ENCODE measurements at places on chromosomes 12 and 14. TPM values are rescaled to one million over a fixed set of nuclear protein-coding genes. Genes with fewer than 3 reads are reported as not detected.

AQP2 gene
- not detected for polyA plus RNA-seq

DNA sequence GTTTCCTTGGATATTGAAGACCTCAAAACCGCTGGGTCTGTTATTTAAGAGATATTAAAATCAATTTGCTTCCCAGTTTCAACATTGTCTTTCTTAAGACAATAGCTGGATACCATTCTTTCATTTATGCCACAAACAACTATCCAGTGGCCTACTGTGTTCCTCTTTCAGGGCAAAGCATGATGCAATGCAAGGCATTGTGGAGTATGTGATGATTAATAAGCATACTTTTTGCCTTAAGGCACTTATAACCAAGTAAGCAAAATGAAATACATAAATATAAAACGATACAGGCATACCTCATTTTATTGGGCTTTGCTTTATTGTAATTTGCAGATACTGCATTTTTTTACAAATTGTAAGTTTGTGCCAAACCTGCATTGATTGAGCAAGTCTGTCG is 45.5 kb downstream of the SCN8A start:
- DNase-seq = no peak

ADCY6 gene
- polyA plus RNA-seq = 43.8 TPM

DNA sequence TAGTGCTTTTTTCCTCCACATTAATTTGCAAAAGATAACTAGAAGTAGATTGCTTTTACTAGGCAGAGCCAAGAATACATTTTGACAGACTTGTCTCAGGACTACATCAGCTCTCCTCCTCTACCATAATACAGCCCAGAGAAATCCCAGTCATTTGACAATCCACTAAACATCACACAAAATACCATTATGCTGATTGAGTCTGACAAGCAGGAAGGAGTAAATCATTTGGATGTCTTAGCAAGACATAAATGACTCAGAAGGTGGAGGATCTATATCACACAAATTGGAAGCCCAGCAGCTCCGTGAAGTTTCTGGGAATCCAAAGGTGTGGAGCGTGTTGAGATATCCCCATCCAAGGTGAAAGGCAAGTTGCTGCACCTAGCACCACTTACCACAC is 75.4 kb upstream of the FKBP4 start:
- no peak for DNase-seq

DNA sequence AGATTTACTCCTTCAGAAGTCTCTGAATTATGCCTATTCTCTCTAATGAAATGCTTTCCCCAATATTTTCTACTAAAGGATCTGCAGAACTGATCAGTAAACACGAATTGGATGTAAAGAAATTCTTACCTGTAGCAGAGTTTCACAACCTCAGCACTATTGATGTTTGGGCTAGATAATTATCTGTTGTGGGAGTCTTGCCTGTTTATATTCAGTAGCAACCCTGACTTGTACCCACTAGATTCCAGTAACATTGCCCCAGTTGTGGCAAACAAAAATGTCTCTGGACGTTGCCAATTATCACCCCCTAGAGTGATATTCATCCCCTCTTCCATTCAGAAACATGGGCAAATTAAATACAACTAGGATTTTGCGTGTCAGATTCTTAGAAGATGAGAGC is 156.8 kb upstream of the TMTC2 start:
- DNase-seq = no peak

BLOC1S1 gene
- polyA plus RNA-seq = 98.1 TPM

GRCh38 chr12:132593938-132594358 is 16.4 kb downstream of the LRCOL1 start:
- DNase-seq = peak; percentile 94

GLIPR1L1 gene
- polyA plus RNA-seq = 0.27 TPM

DNA sequence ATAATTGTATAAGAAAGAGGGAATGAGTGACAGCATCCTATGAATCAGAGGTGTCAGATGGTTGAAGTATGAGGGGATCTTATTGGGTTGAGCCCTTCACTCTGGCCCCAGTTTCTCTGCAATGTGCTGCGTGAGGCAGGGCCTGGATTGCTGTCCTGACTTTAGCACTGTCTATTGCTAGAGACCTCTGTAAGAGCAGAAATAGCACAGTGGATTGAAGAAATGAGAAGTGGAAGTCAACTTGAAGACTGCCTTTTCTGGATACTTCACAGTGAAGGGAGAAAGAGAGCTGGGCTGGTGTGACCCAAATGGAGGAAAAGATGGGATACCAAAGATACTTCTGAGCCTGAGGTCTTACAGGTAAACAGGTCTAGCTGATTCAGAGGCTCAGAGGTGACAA is 5.8 kb downstream of the ASCL4 start:
- no peak for DNase-seq

DNA sequence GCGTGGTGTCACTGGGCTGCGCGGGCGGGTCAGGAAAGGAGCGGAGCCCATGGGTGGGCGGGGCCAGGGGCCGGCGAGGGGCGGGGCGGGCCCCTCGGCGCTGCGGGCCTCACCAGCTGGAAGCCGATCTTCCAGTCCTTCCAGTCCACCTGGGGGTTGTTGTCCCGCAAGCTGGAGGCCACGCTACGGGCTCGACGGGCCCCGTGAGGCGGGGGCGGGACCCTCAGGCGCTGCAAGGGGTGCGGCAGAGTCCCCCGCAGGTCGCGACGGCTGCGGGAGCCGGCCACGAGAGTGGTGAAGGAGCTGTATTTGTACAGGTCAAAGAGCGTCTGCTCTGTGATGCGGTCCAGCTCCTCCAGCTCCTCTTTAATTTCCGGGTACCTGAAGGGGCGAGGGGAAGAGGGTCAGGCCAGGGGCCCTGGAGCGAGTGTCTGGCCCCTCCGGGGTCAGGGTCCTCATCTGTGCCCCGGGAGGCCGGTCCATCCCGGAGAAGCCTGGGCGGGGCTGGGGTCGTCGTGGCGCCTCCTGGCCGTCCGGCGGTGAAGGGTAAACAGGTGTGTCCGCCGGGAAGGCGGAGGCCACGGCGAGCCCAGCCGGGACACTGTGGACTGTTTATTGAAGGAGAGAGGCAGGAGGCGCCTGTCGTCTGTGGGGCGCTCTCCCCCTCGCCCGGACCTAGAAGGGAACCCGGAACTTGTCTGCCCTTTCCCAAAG is 11.9 kb downstream of the SCNN1A start:
- DNase-seq = no peak

DNA sequence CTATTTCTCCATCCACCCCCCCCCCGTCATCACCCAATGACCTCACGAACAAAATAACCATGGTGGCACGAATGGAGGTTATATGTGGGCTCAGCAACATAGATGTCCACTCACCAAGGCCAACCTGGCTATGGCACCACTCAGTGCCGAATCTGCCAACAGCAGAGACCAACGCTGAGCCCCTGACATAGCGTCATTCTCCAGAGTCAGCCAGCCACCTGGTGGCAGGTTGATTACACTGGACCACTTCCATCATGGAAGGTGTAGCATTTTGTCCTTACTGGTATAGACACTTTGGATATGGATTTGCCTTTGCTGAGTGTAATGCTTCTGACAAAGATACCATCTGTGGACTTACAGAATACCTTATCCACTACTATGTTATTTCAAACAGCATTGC is 24.2 kb upstream of the DYRK2 start:
- no peak for DNase-seq

PLD4 gene
- 2.6 TPM for polyA plus RNA-seq

DNA sequence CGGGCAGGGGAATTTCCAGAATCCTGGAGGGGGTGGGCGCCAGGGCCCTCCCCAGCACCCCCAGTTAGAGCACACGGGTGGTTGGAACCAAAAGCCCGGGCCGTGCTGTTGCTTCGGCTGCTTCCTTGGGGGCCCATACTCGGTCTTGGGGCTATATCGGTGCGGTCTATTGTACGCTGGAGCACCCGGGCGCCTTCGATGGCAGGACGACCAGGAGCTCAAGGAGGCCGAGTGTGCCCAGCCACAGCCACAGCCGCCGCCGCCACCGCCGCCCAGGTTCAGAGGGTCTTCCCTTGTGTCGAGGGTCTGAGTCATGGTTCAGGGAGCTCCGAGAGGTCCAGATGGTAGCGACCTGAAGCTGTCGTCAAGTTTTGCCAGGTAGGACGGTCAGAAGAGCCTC is 548 bp downstream of the CCER1 start:
- DNase-seq = no peak

- DNase-seq = no peak
These were observed 4.6 kb downstream of the TAC3 start for GRCh38 chr12:57011438-57012424.

Measured in muscle of arm (tissue), 14 donors.